ENCODE measurements at places on chromosomes 6 and 20.

- H3K27me3 ChIP-seq, result peaks cover 3% of the 10 kb centered on the region
- DNase-seq, result no peak
- no peaks in the 10 kb centered on the region for H3K36me3 ChIP-seq
- no peak overlapping the region for H3K27ac ChIP-seq
These were observed 13.0 kb upstream of the SLC16A10 start for GRCh38 chr6:111074311-111074710.

- DNase-seq, result no peak
- no peaks in the 10 kb centered on the region for H3K27me3 ChIP-seq
- H3K4me3 ChIP-seq, result no peak overlapping the region
- no peaks in the 10 kb centered on the region for H3K36me3 ChIP-seq
- H3K27ac ChIP-seq, result no peak overlapping the region
These were observed 425.3 kb downstream of the KIF16B start for GRCh38 chr20:16147916-16148315.

GRCh38 chr6:52227495-52227894 is 16.8 kb downstream of the IL17F start:
- no peak for DNase-seq
- no peak overlapping the region for H3K27ac ChIP-seq
- H3K36me3 ChIP-seq, result no peaks in the 10 kb centered on the region
- no peak overlapping the region for H3K4me3 ChIP-seq
- no peaks in the 10 kb centered on the region for H3K27me3 ChIP-seq

- peaks cover 34% of the 10 kb centered on the region for H3K4me1 ChIP-seq
- no peak for DNase-seq
- H3K27ac ChIP-seq, result no peak overlapping the region
- H3K36me3 ChIP-seq, result no peaks in the 10 kb centered on the region
These were observed 32.8 kb upstream of the MICB start for GRCh38 chr6:31465185-31465536.

GRCh38 chr6:130377915-130378314 is 12.1 kb downstream of the TMEM200A start:
- H3K4me3 ChIP-seq, result no peak overlapping the region
- no peaks in the 10 kb centered on the region for H3K36me3 ChIP-seq
- no peaks in the 10 kb centered on the region for H3K4me1 ChIP-seq
- H3K27me3 ChIP-seq, result no peaks in the 10 kb centered on the region
- H3K27ac ChIP-seq, result no peak overlapping the region

DNA sequence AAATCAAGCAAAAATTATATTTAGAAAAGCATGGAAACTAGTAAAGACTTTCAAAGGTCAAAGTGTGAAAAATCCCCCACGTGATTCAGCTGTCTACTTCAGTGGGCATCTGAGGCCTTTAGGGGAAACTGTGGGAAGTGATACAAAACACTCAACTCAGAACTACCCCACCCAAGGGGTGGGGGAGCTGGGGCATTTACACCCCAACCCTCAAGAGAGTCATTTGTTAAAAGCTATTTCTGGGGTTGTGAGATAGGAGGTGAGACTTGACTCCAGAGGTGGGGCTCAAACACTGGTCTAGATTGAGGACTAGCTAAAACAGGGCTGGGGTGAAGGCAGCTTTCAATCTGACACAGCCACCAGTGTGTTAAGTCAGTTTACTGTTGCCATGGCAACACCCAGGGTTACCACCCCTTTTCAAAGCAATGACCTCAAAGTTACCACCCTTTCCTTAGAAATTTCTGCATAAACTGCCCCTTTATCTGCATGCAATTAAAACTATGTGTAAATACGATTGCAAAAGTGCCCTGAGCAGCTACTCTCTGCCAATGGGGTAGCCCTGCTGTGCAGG is 9.9 kb upstream of the GTSF1L start:
- DNase-seq, result no peak
- H3K36me3 ChIP-seq, result no peaks in the 10 kb centered on the region
- H3K27ac ChIP-seq, result no peak overlapping the region
- peaks cover 3% of the 10 kb centered on the region for H3K27me3 ChIP-seq
- no peak overlapping the region for H3K4me3 ChIP-seq

DNA sequence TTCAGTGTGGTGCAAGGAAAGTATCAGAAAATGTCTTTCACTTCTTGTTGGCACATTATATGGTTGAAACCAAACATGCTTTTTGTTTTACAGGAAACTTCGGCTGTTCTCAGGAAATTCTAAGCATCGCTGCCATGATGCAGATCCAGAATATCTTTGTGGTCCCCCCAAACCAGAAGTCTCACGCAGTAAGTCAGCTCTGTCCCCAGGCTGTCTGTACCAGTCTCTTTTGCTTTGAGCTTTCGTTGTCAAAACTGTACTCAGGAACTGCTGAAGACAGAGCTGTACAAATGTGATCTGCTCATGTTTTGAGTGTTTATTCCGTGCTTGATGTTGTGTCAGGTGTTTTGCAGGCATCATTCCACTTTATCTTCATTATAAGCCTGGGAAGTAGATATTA is 59.6 kb downstream of the DHX35 start:
- no peak overlapping the region for H3K4me3 ChIP-seq
- H3K36me3 ChIP-seq, result peaks cover 60% of the 10 kb centered on the region
- H3K27me3 ChIP-seq, result no peaks in the 10 kb centered on the region
- H3K27ac ChIP-seq, result no peak overlapping the region

DNA sequence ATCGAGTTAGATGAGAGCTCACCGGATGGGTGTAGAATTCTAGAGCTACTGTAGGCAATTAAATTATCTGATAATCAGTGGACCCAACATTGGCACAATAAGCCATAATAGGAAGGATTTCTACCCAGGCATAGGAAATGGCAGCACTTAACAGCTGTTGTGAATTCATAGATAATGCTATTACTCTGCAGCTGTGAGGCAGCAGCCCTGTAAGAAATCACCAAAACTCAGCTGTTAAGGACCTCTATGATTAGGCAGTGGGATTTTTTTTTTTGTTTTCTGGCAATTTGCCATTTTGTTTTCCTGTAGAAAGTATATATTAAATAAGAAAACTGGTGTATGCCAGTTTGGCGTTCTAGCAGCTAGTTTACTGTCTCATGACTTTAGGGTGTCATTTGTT is 609.1 kb upstream of the SLC35B3 start:
- no peaks in the 10 kb centered on the region for H3K4me1 ChIP-seq
- DNase-seq, result no peak
- no peaks in the 10 kb centered on the region for H3K27me3 ChIP-seq
- H3K4me3 ChIP-seq, result no peak overlapping the region

DNA sequence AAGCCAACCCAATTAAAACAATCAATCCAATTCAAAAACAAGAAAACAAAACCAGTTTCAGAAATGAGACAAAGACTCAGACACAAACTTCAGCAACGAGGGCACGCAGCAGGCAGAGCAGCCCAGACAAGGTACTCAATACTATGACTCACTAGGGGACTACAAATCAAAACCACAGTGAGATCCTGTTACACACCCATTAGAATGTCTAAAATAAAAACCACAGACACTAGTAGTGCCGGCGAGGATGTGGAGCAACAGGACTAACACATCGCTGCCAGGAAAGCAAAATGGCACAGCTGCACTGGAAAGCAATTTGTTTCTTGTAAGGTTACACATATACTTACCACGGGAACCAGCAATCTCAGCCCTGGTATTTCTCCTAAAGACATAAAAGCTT is 28.4 kb upstream of the MAS1L start:
- no peaks in the 10 kb centered on the region for H3K4me1 ChIP-seq
- no peak overlapping the region for H3K4me3 ChIP-seq
- H3K27me3 ChIP-seq, result no peaks in the 10 kb centered on the region
- no peak overlapping the region for H3K27ac ChIP-seq
- peak; percentile 35 for DNase-seq
- H3K36me3 ChIP-seq, result no peaks in the 10 kb centered on the region

- no peaks in the 10 kb centered on the region for H3K27me3 ChIP-seq
- H3K27ac ChIP-seq, result no peak overlapping the region
These were observed 66.4 kb upstream of the NEDD9 start for GRCh38 chr6:11298651-11299420.

All from suprapubic skin (tissue), 4 donors.